Caki2 (cell line): ENCODE measurements at places on chromosomes 7 and 10.

GRCh38 chr10:77355844-77356243 is 281.8 kb downstream of the KCNMA1 start:
- peak; percentile 52 for DNase-seq

DNA sequence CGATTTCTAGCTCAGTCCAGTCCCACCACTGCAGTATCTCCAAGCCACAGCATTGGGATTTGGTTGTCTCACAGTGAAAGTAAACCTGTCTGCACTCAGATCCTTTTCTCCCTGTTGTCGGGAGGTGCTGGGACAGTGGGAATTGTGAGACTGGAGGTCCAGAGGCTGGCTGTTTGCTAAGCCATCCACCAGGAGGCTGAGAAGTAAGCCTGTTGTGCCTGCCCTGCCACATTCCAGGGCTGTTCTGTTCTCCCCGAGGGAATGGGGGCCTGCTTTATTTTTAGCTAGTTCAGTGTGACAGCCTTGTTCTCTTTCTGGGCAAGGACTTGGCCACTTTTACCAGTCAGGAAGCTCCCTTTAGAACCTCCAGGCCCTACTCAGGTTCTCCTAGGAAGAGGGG is 54.9 kb downstream of the HK1 start:
- no peak for DNase-seq

DNA sequence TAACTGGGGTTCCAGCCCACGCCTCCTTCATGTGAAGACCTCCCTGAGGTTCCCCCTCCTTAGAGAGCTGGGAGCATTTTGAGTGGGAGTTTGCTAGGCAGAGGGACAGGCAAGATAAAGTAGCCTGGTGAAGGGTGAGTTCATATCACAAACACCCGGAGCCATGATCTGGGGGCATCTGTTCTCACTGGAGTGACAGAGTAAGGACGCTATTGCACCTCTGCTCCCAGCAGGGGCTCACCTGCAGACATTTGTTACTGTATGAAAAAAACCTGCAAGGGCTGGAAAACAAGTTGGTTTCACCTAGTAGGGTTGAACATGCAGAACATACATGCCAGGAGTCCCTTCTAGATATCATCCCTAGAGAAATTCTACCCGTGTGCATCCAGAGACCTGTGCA is 88.4 kb downstream of the CARD11 start:
- DNase-seq, result no peak

DNA sequence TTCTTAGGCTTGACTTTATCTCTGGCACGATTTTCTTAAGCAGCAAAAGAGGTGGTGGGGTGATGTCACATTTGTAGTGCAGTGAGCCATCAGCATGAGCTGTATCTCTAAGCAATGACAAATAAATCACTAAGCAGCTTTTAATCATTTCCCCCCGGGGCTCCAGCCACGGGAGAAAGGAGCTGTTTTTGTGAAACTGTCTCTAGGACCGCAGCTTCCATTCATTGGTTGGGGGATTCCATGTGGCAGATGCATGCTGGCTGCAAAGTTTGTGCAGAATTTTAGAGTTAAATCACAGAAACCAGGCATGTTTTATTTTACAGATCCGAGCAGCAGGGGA is 464 bp downstream of the KIAA1217 start:
- peak; percentile 30 for DNase-seq

DNA sequence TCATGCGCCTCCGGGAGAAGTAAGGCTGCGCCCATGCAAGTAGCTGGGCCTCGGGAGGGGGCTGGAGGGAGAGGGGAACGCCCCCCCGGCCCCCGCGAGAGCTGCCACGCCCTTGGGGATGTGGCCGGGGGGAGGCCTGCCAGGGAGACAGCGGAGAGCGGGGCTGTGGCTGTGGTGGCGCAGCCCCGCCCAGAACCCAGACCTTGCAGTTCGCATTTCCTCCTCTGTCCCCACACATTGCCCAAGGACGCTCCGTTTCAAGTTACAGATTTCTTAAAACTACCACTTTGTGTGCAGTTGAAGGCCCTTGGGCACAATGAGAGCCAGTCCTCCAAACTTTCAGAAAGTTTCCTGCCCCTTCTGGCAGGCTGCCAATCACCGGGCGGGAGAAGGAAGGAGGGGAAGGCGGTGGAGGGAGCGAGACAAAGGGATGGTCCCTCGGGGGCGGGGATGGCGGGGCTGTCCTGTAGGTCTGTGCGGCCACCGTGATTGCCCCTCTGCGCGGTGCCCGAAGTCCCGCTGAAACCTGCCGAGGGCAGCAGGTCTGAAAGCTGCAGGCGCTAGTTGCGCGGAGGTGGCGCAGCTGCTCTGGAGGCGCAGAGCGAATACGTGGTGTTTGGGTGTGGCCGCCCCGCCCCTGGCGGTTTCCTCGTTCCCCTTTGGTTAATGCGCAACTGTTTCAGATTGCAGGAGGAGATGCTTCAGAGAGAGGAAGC is 2.1 kb downstream of the VIM start:
- DNase-seq, result peak; percentile 88

- no peak for DNase-seq
These were observed 713.9 kb downstream of the SUGCT start for GRCh38 chr7:40848541-40849221.

DNA sequence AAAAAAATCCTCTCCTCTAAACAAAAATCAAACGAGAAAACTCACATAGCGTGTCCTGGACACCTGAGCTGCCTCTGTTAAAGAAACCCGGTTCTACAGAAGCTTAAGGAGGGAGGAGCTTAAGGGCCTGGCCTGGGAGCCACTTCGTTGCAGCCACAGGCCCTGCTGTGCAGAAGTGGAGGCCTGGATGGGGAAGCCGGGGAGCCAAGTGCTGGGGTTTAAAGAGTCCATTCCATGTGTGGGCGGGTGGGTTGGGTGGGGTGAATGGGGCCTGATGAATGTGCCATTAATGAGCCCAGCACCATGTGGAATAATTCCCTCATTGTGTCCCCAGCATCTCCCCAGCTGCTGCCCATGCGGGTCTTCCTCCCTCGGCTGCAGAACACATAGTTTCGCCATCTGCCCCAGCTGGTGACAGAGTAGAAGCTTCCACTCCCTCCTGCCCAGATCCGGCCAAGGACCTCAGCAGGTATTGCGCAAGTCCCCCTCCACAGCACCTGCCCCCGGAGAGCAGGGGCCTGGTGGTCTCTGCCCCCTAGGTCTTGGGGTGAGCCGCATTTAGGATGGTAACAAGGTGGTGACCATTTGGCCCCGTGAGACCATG is 127.8 kb upstream of the BTBD16 start:
- no peak for DNase-seq

- DNase-seq, result no peak
These were observed 118.6 kb downstream of the SRPK2 start for GRCh38 chr7:105270117-105270516.

DNA sequence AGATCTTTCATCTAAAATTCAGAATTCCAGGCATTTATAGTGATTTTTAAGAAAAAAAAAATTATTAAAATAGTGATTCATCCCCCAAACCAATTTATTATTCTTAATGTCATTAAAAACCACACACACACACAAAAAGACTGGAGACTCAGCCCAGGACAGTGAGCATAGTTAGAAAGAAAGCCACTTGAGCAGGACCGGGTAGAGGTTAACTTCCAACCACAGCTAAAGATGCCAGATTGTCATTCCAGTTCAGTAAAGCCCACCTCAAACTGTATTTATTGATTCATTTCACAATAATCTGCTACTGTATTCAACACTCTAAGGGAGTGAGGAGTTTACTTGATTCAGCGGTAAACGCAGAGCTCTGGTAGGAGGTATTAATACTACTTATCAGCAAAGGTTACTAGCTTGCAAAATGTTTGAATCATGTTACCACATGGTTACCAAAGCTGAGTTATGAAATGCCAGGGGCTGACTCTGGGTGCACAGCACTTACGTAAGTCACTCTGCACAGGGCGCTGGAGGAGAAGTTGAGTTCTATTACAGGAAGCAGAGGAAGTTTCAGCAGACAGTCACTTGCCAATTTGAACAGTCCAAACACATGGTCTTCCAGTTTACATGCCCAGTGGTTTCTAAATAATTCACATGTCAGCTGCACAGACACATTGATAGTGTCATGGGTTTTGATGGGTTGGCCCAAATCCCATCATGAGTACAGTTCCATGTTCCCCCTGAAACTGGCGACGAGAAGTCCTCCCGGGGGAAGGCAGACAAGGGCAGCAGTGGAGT is 64.6 kb downstream of the KLF6 start:
- no peak for DNase-seq

GRCh38 chr10:80474941-80475340 is 20.8 kb downstream of the TSPAN14 start:
- no peak for DNase-seq

- no peak for DNase-seq
These were observed 106.4 kb upstream of the GJD4 start for GRCh38 chr10:35498693-35499092.
